Endodermal cell (in vitro differentiated cells): ENCODE measurements at places on chromosomes 1 and 21. TPM values are rescaled to one million over a fixed set of nuclear protein-coding genes. Genes with fewer than 3 reads are reported as not detected.

DNA sequence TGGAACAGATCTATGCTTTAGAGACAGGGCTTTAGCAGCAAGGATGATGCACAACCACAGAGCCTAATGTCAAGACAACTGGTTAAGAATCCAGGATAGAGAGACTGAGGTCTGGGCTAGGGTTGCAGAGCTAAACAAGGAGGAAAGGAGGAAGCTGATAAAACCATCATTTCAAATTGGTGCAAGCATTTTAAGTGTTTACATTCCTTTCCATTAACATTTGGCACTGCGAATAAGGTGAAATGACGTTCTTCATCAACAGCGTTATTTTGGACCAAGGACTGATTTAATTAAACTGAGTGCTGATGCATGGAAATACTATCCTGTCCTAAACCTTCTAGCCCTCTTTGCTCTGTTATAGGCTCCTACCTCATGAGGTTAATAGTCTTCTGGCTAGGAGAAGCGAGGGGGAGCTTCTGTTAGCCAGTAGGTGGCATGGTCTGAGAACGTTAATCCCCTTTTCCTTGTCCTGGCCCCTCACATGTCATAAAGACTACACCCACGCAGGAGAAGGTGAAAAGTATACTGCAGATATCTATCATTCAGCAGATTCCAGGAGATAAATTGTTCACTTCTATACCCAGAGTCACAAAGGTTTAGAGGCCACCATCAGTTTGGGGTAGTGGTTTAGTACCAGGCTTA lies 7.6 kb upstream of the C1orf21 start:
- H3K4me3 ChIP-seq, result no peak overlapping the region
- H3K27ac ChIP-seq, result no peak overlapping the region
- peaks cover 83% of the 10 kb centered on the region for H3K27me3 ChIP-seq
- no peak for DNase-seq
- H3K4me1 ChIP-seq, result no peaks in the 10 kb centered on the region
- H3K36me3 ChIP-seq, result no peaks in the 10 kb centered on the region

DNA sequence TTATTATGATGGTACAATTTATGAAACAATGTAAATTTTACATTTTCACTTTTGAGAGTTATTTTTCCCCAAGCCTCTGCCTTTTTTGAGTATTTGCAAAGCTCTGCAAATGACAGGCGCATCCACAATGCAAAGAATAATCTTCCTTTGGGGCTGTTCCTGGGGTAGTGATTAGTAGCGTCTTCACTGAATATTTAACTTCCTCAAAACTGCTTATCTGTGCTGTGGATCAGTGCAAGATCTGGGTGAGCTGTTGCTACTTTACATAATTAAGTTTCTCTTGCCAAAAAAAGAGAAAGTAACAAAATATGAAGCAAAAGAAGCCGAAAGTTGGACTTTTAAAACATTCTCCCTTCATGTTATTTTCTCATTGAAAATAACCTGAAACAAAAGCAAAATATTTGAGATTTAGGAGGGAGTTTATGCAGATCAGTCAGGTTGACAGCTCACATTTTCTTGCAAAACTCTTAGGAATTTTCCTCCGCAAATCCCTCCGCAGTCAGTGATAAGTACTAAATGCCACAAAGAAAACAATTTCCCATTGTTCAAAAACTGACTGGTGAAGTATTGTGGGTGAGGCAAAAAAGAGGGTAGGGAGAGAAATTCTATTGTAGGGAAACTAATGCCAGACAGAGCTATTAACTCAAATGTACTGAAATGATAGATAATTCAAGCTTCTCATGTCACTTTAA lies 276.4 kb upstream of the B3GALT2 start:
- no peak for DNase-seq
- no peaks in the 10 kb centered on the region for H3K36me3 ChIP-seq
- peaks cover 27% of the 10 kb centered on the region for H3K4me1 ChIP-seq
- no peaks in the 10 kb centered on the region for H3K27me3 ChIP-seq

DNA sequence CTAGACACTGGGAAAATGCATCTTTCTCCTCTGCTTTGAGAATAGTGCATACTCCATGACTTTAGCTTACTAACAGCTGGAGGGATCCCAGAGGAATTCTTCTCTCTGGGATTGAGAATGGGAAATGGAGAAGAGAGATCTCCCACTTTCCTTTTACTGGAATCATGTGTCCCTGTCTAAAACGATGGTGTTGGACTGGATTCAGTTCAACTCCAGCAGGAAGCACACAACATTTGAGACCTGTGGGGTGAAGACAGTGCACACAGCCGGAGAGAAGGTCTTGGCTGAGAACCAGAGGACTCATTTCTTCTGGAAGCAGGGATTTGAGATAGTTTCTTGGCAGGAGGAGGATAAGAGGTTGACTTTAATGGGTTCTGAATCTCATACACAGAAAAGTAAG lies 58.7 kb downstream of the TRABD2B start:
- no peaks in the 10 kb centered on the region for H3K27me3 ChIP-seq
- H3K27ac ChIP-seq, result no peak overlapping the region
- DNase-seq, result no peak

- no peak overlapping the region for H3K27ac ChIP-seq
- no peak for DNase-seq
- no peaks in the 10 kb centered on the region for H3K27me3 ChIP-seq
- peaks cover 11% of the 10 kb centered on the region for H3K36me3 ChIP-seq
These were observed 4.1 kb downstream of the SH3BGRL3 start for GRCh38 chr1:26283871-26284596.

GRCh38 chr1:151940541-151940940 lies 31.2 kb upstream of the THEM4 start:
- H3K27me3 ChIP-seq, result no peaks in the 10 kb centered on the region
- H3K27ac ChIP-seq, result no peak overlapping the region
- no peak for DNase-seq
- no peak overlapping the region for H3K4me3 ChIP-seq
- no peaks in the 10 kb centered on the region for H3K36me3 ChIP-seq
- peaks cover 14% of the 10 kb centered on the region for H3K4me1 ChIP-seq

DNA sequence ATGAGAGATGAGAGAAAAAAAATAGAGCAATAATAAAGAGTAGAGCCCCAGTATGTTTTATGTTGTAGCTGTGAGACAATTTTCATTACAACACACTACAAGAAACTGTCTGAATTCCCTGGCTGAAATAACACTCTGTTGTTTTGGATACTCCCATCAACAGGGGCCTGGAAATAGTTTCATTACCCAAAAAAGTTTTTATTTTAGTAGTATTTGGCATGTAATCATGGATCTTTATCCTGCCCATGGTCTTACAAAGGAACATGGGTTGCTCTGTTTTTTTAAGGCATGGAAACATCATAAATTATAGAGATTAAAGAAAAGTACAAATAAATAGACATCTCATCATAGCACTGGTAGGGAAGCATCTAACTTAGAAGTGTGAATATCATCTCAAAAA lies 56.3 kb downstream of the GNG12 start:
- no peak for DNase-seq
- H3K4me3 ChIP-seq, result no peak overlapping the region

GRCh38 chr21:38753557-38753971 lies 52.2 kb upstream of the ETS2 start:
- H3K4me1 ChIP-seq, result no peaks in the 10 kb centered on the region
- H3K4me3 ChIP-seq, result no peak overlapping the region
- H3K36me3 ChIP-seq, result no peaks in the 10 kb centered on the region
- no peak overlapping the region for H3K27ac ChIP-seq

The LCE6A gene
- not detected in 2 replicates for total RNA-seq

The IL12RB2 gene
- total RNA-seq, result 0.14 and 0.29 TPM in 2 replicates

The KCNC4 gene
- 8.2 and 10.2 TPM in 2 replicates for total RNA-seq

The LAX1 gene
- not detected in 2 replicates for total RNA-seq
